ENCODE measurements at places on chromosomes 7 and 10. TPM values are rescaled to one million over a fixed set of nuclear protein-coding genes. Genes with fewer than 3 reads are reported as not detected.
A peak's percentile ranks its signal among the peaks of the same experiment; 100 is the strongest.

Gene OGDHL
- total RNA-seq, result 21.9 TPM

Gene AGAP9
- 7.6 TPM for total RNA-seq

DNA sequence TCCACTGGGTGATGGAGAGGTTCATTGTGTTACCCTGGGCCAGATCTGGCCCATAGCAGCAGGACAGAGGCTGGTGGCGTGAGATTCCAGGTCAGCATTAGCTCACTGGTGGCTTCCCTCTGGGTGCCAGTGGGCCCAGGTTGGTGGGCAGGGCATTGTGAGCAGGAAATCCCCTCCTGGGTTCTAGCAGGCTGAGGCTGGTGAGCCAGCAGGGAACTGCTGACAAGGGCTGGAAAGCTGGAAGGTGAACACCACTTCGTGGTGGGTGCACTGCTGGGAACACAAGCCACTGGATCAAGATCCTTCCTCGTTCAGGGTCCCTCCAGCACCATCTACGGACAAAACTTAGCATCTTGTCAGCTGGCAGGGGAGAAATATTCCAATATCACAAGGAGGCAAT, 259.2 kb upstream of the FZD1 start:
- H3K36me3 ChIP-seq, result peaks cover 2% of the 10 kb centered on the region
- no peaks in the 10 kb centered on the region for H3K27me3 ChIP-seq
- H3K4me1 ChIP-seq, result no peaks in the 10 kb centered on the region

GRCh38 chr10:14572811-14573210, 201.9 kb downstream of the FAM107B start:
- no peak overlapping the region for H3K4me3 ChIP-seq
- H3K4me1 ChIP-seq, result 0 out of 2 replicates have a peak, but pooled peaks cover 2% of the 10 kb centered on the region
- H3K36me3 ChIP-seq, result peaks cover 15% of the 10 kb centered on the region

DNA sequence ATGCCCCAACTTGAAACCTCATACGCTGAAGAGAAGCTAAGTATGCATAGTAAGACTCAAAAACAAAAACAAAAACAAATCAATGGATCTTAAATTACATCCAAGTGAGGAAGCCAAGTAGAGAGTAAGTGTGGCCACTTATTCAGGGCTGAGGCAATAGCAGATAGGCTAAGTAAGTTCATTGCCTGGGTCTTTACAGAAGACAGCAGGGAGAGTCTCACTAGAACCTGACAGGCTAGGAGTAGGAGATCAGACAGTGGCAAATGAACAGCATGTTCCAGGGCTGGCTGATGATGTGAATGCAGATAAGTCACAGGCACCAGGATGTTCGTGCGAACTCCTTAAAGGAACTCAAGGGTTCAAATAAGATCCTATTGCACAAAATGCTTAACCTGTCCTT, 568.6 kb downstream of the KCNMA1 start:
- H3K27me3 ChIP-seq, result no peaks in the 10 kb centered on the region
- H3K36me3 ChIP-seq, result no peaks in the 10 kb centered on the region
- H3K27ac ChIP-seq, result no peak overlapping the region
- no peak for DNase-seq
- H3K4me1 ChIP-seq, result 0 out of 2 replicates have a peak, but pooled peaks cover 3% of the 10 kb centered on the region

DNA sequence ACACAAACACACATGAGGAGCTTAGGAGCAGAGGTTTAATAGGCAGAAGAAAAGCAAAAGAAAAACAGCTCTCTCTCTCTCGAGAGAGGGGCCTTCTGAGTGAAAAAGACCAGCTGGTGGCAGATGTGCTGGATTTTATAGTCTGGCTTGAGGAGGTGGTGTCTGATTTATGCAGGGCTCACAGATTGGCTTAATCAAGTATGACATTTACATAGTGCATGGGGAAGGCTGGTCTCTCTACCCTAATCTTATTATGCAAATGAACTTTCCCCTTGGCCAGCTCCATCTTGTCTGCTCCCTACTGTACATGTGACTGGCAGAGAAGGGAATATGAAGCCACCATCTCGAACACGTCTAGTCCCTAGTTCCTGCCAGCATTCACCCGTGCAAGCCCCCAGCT, 219.5 kb upstream of the ZNF804B start:
- no peak for DNase-seq
- no peak overlapping the region for H3K27ac ChIP-seq
- H3K27me3 ChIP-seq, result no peaks in the 10 kb centered on the region
- no peak overlapping the region for H3K4me3 ChIP-seq
- H3K36me3 ChIP-seq, result peaks cover 19% of the 10 kb centered on the region

DNA sequence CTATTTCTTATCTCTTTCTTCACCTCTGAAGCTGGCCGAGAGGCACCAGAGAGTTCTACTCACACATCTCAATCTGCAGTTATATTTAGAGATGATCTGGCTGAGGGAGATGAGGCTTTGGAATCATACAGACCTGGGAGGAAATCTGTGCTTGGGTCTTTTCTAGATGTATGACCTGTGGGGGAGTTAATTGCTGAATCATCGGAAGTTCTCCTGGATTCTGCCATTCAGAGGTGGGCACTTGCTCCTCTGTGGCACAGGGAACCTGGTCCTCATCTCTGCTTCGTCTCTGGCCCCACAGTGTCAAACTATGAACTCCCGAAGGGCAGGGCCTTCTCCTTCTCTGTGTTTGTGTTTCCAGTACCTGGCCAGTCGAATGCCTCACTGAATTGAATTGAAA, 52.5 kb downstream of the BLNK start:
- H3K36me3 ChIP-seq, result no peaks in the 10 kb centered on the region
- no peak overlapping the region for H3K4me3 ChIP-seq
- peaks cover 10% of the 10 kb centered on the region for H3K4me1 ChIP-seq
- H3K27me3 ChIP-seq, result no peaks in the 10 kb centered on the region
- H3K27ac ChIP-seq, result no peak overlapping the region

DNA sequence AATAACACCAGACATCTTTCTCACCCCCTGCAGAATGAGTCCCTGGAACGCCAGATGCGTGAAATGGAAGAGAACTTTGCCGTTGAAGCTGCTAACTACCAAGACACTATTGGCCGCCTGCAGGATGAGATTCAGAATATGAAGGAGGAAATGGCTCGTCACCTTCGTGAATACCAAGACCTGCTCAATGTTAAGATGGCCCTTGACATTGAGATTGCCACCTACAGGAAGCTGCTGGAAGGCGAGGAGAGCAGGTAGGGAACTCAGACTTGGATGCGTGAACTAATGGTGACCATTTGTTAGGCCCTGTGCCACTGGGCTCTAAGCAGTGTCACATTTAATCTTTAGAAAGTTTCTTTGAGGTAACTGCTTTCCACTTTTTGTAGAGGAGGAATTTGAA, 7.1 kb downstream of the VIM start:
- no peak overlapping the region for H3K4me3 ChIP-seq
- DNase-seq, result peak; percentile 48
- H3K4me1 ChIP-seq, result no peaks in the 10 kb centered on the region
- no peak overlapping the region for H3K27ac ChIP-seq
- H3K36me3 ChIP-seq, result peaks cover 56% of the 10 kb centered on the region

GRCh38 chr10:131157899-131158298, 153.6 kb downstream of the TCERG1L start:
- no peaks in the 10 kb centered on the region for H3K27me3 ChIP-seq
- H3K27ac ChIP-seq, result no peak overlapping the region
- no peak overlapping the region for H3K4me3 ChIP-seq
- DNase-seq, result no peak

DNA sequence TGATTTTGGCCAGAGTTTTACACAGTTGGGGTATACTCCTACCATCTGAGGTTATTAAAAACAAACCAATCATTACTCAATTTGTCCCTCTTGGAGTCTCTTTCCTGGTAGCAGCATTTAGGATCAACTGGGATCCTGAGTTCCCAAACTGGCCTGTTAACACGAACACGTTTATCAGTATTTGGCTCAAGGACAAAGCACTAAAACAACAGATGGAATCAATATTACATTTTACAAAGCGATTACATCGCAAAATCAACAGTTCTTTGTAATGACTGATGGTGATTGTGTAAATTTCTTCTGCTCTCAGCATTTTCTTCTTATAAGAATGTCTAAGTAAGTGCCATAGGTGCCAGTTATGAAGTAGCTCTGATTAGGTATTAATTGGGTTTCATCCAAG, 582.9 kb upstream of the ANKRD30A start:
- DNase-seq, result no peak
- H3K4me3 ChIP-seq, result no peak overlapping the region
- no peak overlapping the region for H3K27ac ChIP-seq
- no peaks in the 10 kb centered on the region for H3K36me3 ChIP-seq
- H3K4me1 ChIP-seq, result no peaks in the 10 kb centered on the region

All from H9 (cell line).